HCT116 (cell line): ENCODE measurements at places on chromosomes 13 and 19.
A peak's percentile ranks its signal among the peaks of the same experiment; 100 is the strongest.

GRCh38 chr13:36490055-36490454 is 57.8 kb downstream of the CCNA1 start:
- H3K27ac ChIP-seq, result no peak overlapping the region
- no peaks in the 10 kb centered on the region for H3K4me1 ChIP-seq
- DNase-seq, result no peak
- H3K27me3 ChIP-seq, result no peaks in the 10 kb centered on the region

- peak overlapping the region; percentile 84 for H3K27ac ChIP-seq
- no peak for DNase-seq
- H3K4me1 ChIP-seq, result no peaks in the 10 kb centered on the region
- H3K36me3 ChIP-seq, result peaks cover 16% of the 10 kb centered on the region
- peak overlapping the region; percentile 98 for H3K4me3 ChIP-seq
Observed at GRCh38 chr19:52270266-52270885, 989 bp downstream of the ZNF766 start.

DNA sequence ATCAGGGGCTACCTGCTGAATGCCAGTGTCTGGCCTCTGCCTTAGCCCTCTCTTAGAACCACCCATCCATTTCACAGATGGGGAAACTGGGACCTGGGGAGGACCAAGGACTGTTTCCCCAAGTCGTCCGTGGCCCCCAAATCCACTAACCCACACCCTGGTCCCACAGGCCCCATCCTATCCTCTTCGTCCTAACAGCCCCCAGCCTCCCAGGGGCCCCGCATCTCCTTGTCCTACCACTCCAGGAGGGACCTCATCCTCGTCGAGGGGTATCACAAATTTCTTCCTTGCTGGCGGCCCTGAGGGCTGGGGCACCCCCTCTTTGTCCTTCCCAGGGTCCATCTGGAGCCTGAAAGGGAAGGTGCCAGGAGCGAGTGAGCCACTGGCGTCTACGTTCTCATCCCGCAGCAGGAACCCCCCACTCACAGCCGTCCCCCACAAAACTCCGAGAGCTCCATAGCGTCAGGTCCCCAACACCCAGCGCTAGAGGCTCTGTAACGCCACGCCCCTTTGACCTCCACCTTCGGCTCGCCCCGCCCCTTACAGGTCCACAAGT is 606 bp downstream of the ERCC1 start:
- no peak for DNase-seq
- peaks cover 14% of the 10 kb centered on the region; the same call in 1 of the 2 replicates for H3K36me3 ChIP-seq
- H3K27me3 ChIP-seq, result no peaks in the 10 kb centered on the region
- H3K4me3 ChIP-seq, result peak overlapping the region; percentile 96

- no peak overlapping the region for H3K4me3 ChIP-seq
- H3K27me3 ChIP-seq, result no peaks in the 10 kb centered on the region
- H3K27ac ChIP-seq, result no peak overlapping the region
- H3K36me3 ChIP-seq, result no peaks in the 10 kb centered on the region
- peak; percentile 51 for DNase-seq
Observed at GRCh38 chr13:62706048-62706447, 1290.4 kb upstream of the PCDH20 start.

DNA sequence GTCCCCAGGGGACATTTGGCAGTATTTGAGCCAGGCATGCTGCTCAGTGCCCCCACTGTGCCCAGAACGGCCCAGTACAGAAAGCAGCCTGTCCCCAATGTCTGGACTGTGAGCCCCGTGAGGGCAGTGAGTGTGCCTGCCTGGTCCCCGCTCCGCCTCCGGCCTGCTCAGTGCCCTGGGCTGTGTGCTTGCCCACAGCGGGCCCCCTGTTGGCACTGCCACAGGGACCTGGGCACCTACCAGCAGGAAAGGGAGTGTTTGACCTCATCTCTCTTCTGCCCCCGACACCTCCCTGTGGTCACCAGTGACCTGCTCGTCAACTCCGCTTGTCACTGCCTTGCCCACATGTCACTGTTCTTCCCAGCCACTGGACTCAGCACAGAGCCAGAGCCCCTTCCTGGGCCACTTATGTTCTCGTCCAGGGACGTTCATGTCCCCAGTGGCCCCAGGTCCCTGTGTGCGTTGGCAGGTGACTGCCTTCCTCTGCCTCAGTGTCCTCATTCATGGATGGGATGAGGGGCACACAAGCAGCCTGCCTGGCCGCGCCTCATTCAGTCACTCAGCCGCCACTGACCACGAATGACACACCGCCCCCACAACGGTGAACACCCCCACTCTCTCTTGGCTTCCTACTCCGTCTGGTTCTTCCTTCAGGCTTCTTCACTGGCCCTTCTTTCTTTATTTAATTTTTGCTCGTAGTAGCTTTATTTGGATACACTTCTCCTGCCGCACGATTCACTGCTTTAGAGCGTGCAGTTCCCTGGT is 2.8 kb downstream of the FZR1 start:
- no peak overlapping the region for H3K4me3 ChIP-seq
- peaks cover 12% of the 10 kb centered on the region; the same call in 1 of the 2 replicates for H3K36me3 ChIP-seq
- DNase-seq, result no peak
- peak overlapping the region; percentile 24; the same call in 1 of the 2 replicates for H3K27ac ChIP-seq

DNA sequence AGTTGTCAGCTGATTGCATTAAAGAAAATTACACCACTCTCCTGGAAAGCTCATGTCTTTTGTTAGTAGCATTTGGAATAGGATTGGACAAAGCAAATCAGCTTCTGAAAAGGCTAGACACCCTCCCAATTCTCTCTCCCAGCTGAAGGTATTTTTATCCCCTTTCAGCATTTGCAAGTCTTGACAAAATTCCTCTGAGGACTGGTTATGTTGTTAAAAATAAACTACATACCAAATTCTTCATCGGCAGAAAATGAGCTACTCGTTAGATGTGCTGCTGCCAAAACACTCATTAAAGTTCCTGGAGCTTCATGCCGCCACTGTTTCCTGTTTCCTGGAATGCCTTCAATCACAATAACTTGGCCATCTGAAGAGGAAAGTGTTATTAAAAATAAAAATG is 37.1 kb downstream of the UTP14C start:
- H3K4me3 ChIP-seq, result no peak overlapping the region
- no peaks in the 10 kb centered on the region for H3K4me1 ChIP-seq
- no peaks in the 10 kb centered on the region for H3K27me3 ChIP-seq
- DNase-seq, result no peak
- H3K27ac ChIP-seq, result no peak overlapping the region
- no peaks in the 10 kb centered on the region for H3K36me3 ChIP-seq

DNA sequence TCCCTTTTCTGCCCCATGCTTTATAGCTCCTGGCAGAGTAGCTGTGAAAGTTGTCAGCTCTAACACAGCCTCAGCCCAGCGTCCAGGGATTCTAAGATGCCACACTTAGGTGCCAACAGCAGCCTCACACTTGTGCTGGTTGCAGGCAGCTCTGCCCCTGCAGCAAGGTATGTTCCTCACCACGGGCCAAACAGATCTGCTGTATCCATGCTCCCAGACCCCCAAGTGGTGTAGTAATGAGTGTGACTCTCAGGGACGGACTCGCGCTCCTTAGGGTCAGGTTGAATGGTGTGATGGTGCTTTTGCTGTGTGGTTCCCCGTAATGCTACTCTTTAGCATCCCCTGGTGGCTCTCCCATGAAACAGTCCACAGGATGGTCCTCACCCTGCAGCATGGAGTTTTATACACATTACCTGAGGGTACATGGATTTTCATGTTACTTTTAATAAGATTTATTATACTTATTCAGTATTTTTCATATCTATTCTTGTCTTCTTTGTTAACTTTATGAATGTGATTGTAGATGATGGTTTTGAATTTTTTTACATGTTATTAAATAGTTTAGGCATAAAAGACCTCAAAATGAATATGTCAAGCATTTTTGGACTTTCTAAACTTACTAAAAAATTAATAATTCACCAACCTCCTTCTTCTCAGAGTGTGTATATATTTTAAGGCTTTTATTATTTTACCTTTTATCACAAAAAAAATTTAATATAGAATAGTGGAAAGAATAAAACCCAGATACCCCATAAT is 232.5 kb downstream of the SLC7A1 start:
- peak; percentile 28 for DNase-seq
- H3K36me3 ChIP-seq, result no peaks in the 10 kb centered on the region
- H3K4me3 ChIP-seq, result no peak overlapping the region
- peaks cover 13% of the 10 kb centered on the region for H3K27me3 ChIP-seq
- no peaks in the 10 kb centered on the region for H3K4me1 ChIP-seq

GRCh38 chr13:105982219-105982930 is 553.1 kb downstream of the EFNB2 start:
- no peaks in the 10 kb centered on the region for H3K4me1 ChIP-seq
- no peaks in the 10 kb centered on the region for H3K27me3 ChIP-seq

DNA sequence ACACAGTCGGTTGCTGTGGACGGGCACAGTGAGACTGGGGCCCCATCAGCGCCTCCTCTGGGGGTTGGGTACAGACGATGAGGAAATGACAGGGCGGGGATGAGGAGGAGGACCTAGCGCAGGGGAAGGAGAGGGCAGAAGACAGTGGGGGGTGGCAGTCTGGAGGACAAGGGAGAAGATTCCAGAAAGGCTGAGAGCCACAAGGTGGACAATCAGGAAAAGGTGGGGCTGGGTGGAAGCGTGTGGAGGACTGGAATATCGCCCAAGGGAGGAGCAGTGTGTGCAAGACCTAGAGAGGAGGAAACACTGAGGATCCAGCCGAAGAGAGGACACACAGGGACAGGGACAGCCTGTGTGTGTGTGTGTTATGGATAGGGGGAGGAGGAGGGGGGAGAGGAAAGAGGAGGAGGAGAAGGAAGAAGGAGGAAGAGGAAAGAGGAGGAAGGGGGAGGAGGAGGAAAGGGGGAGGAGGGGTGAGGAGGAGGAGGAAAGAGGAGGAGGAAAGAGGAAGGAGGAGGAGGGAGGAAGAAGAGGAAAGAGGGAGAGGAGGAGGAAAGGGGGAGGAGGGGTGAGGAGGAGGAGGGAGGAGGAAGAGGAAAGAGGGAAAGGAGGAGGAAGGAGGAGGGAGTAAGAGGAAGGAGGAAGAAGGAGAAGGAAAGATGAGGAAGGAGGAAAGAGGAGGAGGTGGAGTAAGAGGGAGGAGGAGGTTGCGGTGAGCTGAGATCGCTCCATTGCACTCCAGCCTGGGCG is 15.8 kb upstream of the GARIN5A start:
- H3K27ac ChIP-seq, result peak overlapping the region; percentile 7; the same call in 1 of the 2 replicates
- peak overlapping the region; percentile 18 for H3K4me3 ChIP-seq
- no peaks in the 10 kb centered on the region for H3K36me3 ChIP-seq
- no peaks in the 10 kb centered on the region for H3K27me3 ChIP-seq

DNA sequence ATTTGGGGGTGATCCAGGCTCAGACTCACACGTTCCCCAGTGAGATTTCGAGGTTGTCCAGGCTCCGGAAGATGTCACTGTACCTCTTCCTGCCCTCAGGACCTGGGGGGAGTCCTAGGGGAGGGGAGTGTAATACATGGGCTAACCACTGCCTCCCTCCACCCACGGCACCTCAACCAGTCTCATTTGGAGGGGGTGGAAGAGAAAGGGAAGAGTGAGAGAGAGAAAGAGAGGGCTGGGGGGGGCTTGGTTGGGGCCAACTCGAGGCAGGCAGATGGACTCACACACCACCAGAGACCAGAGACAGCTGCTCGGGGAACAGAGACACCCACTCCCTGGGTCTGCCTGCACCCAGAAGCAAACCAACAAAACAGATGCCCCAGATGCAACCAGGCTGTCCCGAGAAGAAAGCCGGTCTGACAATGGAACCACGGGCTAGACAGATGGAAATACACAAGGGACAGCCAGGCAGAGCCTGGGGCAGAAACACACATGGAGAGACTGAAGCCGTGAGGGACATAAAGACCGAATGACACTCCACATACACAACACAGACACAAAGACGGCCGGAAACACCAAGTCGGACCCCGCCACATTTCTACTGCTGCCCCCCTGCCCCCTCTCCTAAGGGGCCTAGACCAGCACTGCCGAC is 825 bp downstream of the GMIP start:
- peak overlapping the region; percentile 75 for H3K27ac ChIP-seq
- DNase-seq, result no peak
- no peaks in the 10 kb centered on the region for H3K4me1 ChIP-seq
- peak overlapping the region; percentile 94 for H3K4me3 ChIP-seq
- H3K36me3 ChIP-seq, result peaks cover 21% of the 10 kb centered on the region; the same call in 1 of the 2 replicates

GRCh38 chr13:68428292-68428691 is 1198.2 kb upstream of the PCDH9 start:
- H3K27ac ChIP-seq, result no peak overlapping the region
- no peak overlapping the region for H3K4me3 ChIP-seq

GRCh38 chr13:27273658-27274425 is 3.2 kb downstream of the RASL11A start:
- DNase-seq, result no peak
- no peaks in the 10 kb centered on the region for H3K27me3 ChIP-seq
- H3K4me3 ChIP-seq, result no peak overlapping the region
- H3K4me1 ChIP-seq, result peaks cover 14% of the 10 kb centered on the region

- H3K27ac ChIP-seq, result no peak overlapping the region
- H3K27me3 ChIP-seq, result no peaks in the 10 kb centered on the region
- no peaks in the 10 kb centered on the region for H3K36me3 ChIP-seq
- H3K4me3 ChIP-seq, result 0 out of 2 replicates have a peak overlapping the region, but pooled peaks have one; percentile 61
Observed at GRCh38 chr19:38229585-38230073, 5.6 kb upstream of the DPF1 start.

DNA sequence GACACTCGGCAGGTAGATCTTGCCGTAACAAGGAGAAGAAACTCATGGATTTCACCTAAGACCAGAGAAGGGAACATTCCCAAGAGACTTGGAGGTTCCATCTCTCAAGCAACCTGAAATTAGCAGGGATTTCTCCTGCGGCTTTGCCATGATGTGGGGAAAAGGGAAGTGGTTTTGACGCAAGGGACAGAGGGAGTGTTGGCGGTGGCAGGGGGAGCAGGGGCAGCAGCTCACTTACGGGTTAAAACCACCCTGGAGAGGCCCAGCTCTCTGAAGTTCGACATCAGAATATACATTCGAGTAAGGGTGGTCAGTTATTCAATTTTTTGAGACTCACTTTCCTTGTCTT is 76.1 kb upstream of the POMP start:
- H3K4me1 ChIP-seq, result no peaks in the 10 kb centered on the region
- no peaks in the 10 kb centered on the region for H3K27me3 ChIP-seq
- H3K36me3 ChIP-seq, result no peaks in the 10 kb centered on the region
- no peak overlapping the region for H3K27ac ChIP-seq
- H3K4me3 ChIP-seq, result no peak overlapping the region
- no peak for DNase-seq

DNA sequence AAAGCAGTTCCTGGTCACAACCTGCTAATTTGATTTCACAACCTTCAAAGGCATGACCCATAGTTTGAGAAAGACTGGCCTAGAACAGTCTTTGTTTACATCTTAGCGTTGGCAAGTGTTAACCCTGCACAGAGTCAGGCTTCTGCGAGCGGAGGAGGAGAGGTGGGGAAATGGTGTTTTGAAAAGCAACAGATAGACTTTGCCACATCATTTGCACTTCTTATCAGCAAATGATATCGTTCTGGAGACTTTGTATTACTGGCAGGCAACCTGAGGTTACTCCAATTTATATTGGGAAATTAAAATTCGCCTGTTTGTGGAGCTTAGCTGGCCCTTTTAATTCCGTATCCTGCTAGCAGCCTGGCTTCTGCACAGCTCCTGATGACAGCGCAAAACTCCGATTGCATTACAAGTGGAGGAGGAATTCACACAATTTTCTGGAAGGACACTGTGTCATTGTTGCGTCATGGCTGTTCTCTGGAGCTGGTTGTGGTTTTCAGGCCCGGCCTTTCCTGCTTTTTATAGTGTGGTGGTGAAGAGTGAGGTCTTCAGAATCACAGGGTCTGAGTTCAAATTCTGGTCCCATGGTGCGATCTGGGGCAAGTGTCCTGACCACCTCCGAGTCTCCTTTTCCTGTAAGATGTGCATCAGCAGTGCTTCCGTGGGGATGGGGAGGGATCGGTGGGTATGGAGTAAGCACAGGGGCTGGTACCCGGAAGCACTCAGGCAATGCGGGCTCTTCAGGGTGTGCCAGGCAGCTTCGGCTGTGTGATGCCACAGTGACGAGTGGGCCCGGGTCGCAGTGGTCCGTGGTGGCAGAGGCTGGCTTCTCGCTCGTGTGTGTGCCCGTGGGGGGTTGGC is 49.1 kb upstream of the EHD2 start:
- peaks cover 10% of the 10 kb centered on the region; the same call in 1 of the 2 replicates for H3K4me1 ChIP-seq
- no peak overlapping the region for H3K4me3 ChIP-seq
- H3K36me3 ChIP-seq, result no peaks in the 10 kb centered on the region
- DNase-seq, result no peak
- no peaks in the 10 kb centered on the region for H3K27me3 ChIP-seq
